ENCODE measurements at places on chromosomes 2 and 18.

DNA sequence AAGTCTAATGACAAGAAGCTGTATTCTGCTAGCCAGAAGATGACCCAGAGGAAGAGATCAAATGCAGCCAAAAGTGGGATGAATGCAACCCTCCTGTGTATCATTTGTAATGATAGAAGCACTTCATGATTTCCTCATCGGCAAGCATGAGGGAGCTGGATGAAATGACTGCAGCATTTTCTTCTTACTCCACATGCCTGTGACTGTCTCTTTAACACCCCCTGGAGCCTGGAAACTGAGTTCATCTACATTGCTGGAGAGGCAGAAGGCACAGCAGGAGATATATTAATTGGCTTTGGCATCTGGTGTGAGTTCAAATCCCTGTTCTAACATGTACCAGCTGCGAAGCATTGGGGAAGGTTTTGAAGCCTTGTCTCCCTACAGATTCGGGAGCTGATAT, 37.7 kb downstream of the ID2 start:
- DNase-seq = no peak

GRCh38 chr18:7133181-7133580, 15.6 kb upstream of the LAMA1 start:
- DNase-seq = no peak

GRCh38 chr18:36537289-36537688, 239.8 kb downstream of the FHOD3 start:
- no peak for DNase-seq

GRCh38 chr2:237383991-237384671, 29.8 kb downstream of the COL6A3 start:
- no peak for DNase-seq

- no peak for DNase-seq
Measured at GRCh38 chr2:215422676-215423075, 13.2 kb downstream of the FN1 start.

DNA sequence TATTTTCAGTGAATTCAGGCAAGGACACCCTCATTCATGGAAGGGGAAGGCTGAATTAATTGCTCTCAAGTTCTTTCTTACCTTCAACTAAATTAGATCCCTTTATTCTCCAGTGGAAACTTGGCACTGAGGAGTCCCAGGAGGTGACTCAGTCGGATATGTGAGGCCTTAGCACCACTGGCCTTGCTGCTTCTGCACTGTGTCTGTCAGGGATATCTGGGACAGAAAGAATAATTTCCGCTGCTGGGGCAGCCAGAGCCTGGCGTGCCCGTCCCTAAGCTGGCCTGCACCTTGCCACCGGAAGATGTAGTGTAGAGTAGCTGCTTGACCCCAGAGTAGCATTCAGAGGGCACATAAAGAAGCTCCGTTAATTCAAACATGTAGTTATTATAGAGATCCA, 53.4 kb downstream of the LIMS1 start:
- no peak for DNase-seq

DNA sequence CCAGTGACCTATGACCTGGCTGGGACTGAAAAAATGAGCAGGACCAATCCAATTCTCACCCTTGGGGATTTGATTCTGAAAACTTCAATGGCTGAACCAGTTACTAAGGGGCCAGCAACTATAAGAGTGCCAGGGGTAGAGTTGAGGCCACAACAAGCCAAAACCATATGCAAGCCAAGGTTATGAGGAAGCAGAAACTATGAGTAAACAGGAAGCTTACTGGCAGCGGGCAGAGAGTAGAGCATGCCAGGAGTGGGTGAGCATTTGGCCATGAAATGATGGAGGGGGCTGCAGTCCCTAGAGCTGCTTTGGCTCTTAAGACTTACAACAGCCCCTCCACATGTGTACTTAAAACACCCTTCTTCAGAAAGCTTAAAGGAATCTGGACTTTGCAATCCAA, 82.4 kb downstream of the RBMS1 start:
- no peak for DNase-seq

- DNase-seq = no peak
Measured at GRCh38 chr18:32480581-32480980, 9.9 kb upstream of the GAREM1 start.

DNA sequence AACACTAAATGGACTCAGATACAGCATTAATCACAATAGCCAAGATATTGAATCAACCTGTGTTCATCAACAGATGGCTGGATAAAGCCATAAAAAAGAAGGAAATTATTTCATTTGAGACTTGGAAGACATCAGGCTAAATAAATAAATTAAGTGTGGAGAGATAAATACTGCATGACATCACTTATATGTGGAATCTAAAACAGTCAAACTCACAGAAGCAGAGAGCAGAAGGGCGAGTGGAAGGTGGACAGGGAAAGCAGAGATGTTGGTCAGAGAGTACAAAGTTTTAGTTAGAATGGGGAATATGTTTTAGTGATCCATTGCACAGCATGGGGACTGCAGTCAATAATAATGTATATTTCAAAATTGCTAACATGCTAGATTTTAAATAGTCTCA, 207.2 kb downstream of the VAPA start:
- no peak for DNase-seq

DNA sequence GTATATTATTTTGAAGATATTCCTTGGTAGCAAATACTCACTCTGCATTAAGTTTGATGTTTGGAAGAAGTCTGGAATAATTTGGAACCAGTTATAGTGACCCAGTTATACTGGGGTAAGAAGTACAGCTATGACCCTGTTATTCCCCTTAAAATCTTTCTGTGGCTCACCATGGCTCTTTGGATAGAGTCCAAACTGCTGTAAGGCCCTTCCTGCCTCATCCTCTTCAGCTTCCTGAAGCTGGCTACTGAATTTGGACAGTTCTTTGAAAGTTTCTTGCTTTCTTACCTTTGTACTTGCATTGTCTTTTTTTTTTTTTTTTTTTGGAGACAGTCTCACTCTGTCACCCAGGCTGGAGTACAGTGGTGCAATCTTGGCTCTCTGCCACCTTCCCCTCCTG, 85.6 kb downstream of the ABI2 start:
- DNase-seq = no peak
